ENCODE measurements at places on chromosomes 5 and 9.

DNA sequence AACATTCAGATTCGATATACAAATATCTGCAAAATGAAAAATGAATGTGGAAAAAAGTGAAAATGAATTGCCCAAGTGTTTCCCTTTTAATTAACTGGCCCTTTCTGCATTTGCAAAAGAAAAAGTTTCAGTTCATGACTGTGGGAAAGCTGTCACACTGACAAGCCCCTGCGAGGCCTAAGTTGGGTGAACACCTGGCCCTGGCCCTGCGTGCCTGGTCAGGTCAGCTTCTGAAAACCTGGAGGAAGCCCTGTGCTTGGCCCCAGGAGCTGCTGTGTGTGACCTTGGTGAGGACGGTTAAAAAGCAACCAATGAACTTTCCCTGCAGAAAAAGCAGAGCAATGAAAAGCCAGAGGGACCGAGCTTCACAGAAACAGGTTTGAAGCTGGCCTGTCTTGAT lies 41.0 kb upstream of the SHC3 start:
- DNase-seq, result no peak

GRCh38 chr5:96968074-96968473 lies 32.2 kb downstream of the LNPEP start:
- peak; percentile 55 for DNase-seq

DNA sequence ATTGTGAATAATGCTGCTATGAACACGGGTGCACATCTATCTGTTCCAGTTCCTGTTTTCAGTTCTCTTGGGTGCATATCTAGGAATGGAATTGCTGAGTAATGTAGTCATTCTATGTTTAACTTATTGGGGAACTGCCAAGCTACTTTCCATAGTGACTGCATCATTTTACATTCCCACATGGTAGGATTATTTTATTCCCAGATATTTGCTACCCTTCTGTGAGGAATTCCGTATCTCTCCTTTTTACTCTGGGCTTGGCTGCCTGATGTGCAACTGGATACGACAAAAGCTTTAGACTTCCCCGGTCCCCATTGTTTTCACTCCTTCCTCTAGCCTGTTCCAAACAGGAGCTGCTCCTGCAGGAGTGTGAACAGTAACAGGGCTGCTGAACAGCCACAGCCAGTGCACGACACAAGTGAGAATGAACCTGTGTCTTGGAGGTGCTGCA lies 7.2 kb downstream of the TAS2R1 start:
- DNase-seq, result peak; percentile 93

DNA sequence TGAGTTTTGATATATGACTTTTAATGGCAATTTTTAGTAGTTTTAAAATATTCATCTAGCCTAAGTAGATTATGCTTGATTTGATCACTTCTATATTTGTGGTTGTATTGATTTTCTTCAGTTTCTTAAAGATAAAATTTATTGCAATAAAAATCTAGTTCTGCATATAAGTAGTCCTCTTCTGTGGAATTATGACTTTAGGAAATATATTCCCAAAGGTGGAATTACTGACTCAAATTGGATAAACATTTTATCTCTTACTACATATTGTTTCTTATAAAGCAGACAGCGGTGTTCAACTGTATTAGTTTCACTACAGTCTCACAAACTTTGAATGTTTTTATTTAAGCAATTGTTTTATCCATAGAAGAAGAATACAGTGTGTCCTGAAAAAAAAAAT lies 883.0 kb upstream of the SEMA6A start:
- no peak for DNase-seq

DNA sequence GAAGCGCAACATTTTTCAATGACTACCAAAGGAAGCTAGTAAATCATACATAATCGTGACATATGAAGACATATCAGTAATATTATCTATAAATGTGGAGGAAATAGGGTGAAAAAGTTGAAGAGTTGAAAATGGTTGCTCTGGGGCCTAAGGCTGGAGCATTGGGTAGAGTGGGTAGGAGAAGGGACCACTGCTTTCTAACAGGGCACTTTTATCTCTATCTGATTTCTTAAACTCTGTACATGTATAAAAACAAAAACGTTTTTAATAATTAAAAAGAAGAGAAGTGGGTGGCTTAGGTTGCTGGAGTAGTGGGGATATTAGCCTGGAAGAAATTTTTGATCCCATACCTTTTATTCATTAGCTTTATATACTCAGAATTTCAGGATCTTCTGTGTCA lies 44.2 kb upstream of the ITGA1 start:
- no peak for DNase-seq

DNA sequence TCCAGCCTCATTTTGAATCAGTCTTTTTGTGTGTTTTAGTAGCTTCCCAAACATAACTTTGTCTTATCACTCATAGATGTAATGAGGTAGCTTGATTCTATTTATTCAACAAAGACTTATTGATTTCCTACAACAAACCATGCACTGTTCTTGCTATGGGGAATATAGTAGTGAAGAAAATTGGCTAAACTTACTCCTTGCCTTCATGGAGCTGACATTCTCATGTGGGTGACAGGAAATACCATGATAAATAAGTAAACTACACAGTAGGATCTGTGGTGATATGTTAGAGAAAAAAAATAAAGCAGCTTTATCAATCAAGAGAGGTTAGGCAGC lies 255.7 kb upstream of the TNC start:
- no peak for DNase-seq

GRCh38 chr9:136324501-136325300 lies 2.6 kb upstream of the GPSM1 start:
- DNase-seq, result no peak

DNA sequence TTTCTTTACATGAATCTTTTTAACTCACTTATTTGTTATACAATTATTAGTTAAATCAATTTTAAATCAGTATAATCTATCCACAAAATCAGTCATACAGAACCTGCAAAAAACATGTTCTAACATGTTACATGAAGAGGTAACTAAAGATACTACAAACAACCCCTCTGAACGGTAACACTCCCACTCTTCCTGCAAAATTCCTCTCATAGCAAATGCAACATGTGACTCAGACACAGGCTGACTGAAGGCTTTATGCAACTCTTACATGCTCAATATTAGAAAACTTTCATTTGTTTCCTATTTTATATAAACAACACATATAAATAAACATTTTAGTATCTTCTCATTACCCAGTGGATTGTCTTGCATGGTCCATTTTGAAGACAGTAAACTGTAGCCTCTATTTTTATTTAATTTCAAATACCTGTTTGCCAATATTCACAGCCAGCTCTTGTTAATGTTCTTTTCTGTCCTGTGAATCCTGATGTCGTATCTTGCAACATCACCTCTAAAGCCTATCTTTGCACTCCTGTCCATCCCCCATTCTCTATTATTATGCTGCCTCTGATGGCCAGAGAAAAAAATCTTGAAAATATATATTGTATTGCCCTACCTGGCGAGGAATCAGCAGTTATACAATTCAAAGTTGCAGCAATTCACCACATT lies 100.5 kb upstream of the CCDC152 start:
- DNase-seq, result peak; percentile 63

- no peak for DNase-seq
Measured at GRCh38 chr9:127181315-127181580, 58.8 kb upstream of the ANGPTL2 start.

GRCh38 chr5:164115420-164115819 lies 610.0 kb downstream of the MAT2B start:
- no peak for DNase-seq

GRCh38 chr5:53749621-53750020 lies 189.2 kb downstream of the NDUFS4 start:
- peak; percentile 1 for DNase-seq

GRCh38 chr9:95715868-95716435 lies 159.5 kb upstream of the ERCC6L2 start:
- DNase-seq, result no peak

GRCh38 chr9:122197426-122197825 lies 31.3 kb downstream of the LHX6 start:
- no peak for DNase-seq

DNA sequence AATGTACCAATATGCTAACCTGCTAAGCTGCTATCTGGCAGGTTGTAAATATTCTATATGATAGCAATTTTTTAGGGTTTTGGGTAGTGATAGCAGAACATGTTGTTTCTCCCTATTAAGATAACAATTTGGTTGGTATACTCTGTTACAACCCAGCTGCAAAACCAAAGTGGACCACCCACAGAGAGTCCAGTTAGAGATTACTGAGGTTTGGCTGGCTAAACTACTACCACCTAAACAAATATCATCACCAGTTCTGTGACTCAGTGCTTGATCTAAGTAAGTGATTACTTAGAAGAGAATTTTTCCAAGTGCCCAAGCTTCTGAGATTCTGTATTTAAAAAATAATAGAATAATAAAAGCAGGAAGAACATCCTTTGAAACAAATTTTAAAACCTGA lies 72.3 kb downstream of the XRCC4 start:
- DNase-seq, result no peak

DNA sequence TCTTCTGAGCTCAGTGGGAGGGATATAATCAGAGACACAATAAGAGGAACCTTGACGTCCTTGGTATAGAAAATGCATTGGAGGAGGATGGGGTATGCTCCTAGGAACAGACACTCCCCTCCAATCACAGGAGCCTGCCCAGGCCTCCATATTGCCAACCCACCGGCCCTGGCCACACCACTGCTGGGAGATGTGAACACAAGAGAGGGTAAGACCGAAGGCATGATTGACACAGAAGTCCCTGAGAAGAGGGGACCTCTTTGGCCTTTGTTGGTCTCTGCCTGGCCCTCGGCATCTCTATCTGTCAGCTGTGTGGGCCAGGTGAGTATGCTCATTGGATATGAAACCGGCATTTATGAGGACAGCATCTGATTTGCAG lies 62.0 kb downstream of the CRB2 start:
- no peak for DNase-seq

- no peak for DNase-seq
Measured at GRCh38 chr9:121851641-121852091, 200.2 kb downstream of the DAB2IP start.

GRCh38 chr5:135337064-135337463 lies 62.0 kb downstream of the MACROH2A1 start:
- DNase-seq, result no peak

DNA sequence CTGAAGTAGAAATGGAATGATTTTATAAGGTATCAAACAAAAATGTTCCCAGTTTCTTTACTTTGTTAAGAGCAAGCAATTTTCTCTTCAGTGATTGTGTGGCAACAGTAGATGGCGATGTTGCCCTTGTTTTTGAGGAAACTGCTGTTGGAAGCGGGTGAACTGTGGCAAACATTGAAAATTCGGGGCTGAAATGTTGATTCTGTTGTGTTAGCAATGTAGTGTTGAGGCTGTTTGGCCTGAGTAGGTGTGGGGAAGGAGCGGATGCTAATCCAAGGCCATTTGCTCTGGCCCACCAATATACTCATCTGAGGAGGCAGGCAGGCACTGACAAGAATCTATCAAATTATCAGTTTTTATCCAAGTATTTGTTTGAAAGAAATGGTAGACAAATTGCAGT lies 129.8 kb downstream of the SLC12A2 start:
- peak; percentile 89 for DNase-seq

GRCh38 chr5:59607138-59607765 lies 286.3 kb downstream of the PDE4D start:
- DNase-seq, result no peak

- no peak for DNase-seq
Measured at GRCh38 chr5:6378766-6379103, 388 bp upstream of the MED10 start.

DNA sequence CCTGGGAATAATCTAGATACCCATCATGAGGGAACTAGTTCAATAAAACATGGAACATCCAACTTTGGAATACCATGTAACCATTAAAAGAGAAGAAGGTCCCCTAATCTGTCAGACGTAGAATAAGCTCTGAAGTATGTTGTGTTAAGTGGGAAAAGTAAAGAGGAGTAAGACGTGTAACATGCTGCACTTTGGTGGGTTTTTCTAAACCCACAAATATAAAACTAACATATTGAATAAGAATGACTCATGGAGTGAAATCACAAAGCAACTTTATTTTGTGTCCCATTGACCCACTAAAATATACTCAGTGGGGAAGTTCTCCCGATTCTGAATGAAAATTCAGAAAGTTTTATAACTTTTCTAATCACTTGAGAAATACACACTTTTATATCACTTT lies 67.9 kb upstream of the PIK3R1 start:
- no peak for DNase-seq

- no peak for DNase-seq
Measured at GRCh38 chr9:14212697-14213420, 101.1 kb downstream of the NFIB start.

GRCh38 chr5:102666164-102666946 lies 88.8 kb upstream of the PAM start:
- DNase-seq, result no peak

DNA sequence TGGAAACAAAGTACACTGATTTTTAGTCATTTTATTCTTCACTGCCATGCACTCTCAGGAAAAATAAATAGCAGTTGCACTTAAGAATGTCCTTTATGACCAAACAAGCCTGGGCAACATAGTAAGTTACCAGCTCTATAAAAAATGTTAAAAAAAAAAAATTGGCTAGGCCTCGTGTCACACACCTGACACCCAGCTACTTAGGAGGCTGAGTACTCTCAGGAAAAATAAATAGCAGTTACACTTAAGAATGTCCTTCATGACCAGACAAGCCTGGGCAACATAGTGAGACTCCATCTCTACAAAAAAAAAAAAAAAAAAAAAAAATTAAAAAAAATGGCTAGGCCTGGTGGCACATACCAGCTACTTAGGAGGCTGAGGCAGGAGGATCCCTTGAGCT lies 304.6 kb downstream of the SLCO4C1 start:
- DNase-seq, result no peak

GRCh38 chr5:110109667-110110066 lies 419.9 kb downstream of the MAN2A1 start:
- DNase-seq, result no peak

- no peak for DNase-seq
Measured at GRCh38 chr9:69579760-69580581, 92.2 kb downstream of the APBA1 start.

DNA sequence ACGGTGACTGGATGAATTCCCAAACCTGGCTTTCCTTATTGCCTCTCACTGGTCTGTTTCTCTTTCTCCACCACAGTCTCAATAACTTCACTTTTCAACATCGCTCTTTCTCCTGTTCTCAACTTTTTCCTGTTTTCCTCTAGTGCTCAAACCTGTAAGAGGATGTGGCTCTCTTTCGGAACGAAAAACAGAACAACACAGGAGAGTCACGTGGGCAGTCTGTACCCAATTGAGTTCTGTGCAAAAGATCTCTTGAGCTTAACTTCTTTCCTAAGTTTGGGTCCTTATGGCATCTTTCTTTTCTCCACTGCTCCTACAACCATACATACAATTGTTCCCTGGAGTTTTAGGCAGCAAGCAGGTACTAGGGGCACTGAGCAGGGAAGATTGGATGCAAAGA lies 8.9 kb downstream of the HAVCR1 start:
- no peak for DNase-seq

- DNase-seq, result peak; percentile 44
Measured at GRCh38 chr9:122005597-122005996, 87.5 kb downstream of the TTLL11 start.

GRCh38 chr5:756171-756570 lies 28.4 kb downstream of the ZDHHC11B start:
- no peak for DNase-seq

- no peak for DNase-seq
Measured at GRCh38 chr5:176574297-176574591, 25.1 kb downstream of the CDHR2 start.

All from fibroblast of pulmonary artery (primary cell).